Liver (tissue), 10 donors: ENCODE measurements at places on chromosomes 6 and 20.

DNA sequence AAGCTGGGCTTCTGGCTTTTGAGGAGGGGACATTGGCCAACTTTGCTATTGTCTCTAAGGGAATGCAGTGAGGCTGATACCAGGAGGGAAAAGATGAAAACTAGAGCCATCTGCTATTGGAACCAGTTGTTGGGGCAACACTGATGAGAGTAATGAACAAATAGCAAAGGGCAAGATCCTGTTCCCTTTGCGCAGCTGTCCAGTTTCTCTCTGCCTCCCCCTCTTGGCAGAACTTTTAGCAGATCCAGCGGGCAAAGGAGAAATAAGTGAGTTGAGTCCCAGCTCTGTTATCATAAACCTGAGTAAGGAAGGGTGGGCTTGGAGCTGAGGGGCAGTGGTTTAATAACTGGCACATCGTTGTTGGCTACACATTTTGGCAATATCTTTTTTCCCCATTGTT is 126.8 kb downstream of the AKAP7 start:
- DNase-seq: no peak

- no peak for DNase-seq
These were observed 9.2 kb downstream of the SIM1 start for GRCh38 chr6:100455230-100456124.

- no peak for DNase-seq
These were observed 111.3 kb upstream of the CDYL start for GRCh38 chr6:4664911-4665310.

- no peak for DNase-seq
These were observed 404.1 kb downstream of the FOXA2 start for GRCh38 chr20:22180244-22180643.

DNA sequence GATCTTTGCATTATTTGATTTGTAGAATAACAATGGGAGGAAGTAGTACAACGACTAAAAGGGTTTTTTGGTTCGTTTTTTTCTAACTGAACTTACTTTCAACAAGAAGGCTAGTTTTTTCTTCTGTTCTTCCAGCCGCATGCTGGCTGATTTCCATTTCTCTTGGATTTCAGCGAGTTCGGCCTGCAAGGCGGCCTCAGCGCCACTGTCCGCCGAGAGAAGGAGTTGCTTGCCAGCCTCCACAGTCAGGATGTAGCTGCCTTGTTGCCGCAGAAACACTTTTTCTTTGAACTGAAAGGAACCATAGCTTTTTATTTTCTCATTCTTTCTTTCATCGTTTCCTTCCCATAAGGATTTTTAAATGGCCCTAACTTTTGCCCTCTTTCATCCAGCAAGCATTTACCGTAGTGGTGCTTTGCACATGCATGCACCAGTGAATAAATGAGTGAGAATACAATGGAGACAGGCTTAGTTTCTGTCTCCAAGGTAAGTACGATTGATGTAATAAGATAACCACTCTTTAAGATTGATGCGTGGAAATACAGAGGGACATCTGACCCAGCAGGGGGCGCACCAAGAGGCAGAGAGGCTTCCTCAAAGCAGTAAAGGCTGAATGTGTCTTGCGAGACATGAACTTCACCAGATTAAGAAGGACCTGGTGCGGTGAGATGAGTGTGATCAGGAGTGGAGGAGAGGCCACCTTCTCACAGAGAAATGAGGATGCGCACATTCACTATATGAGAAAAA is 398.8 kb downstream of the ESR1 start:
- DNase-seq: no peak

GRCh38 chr6:13286181-13286580 is 42.2 kb downstream of the TBC1D7 start:
- DNase-seq: no peak

GRCh38 chr6:29447670-29448069 is 8.6 kb downstream of the OR10C1 start:
- DNase-seq: no peak

DNA sequence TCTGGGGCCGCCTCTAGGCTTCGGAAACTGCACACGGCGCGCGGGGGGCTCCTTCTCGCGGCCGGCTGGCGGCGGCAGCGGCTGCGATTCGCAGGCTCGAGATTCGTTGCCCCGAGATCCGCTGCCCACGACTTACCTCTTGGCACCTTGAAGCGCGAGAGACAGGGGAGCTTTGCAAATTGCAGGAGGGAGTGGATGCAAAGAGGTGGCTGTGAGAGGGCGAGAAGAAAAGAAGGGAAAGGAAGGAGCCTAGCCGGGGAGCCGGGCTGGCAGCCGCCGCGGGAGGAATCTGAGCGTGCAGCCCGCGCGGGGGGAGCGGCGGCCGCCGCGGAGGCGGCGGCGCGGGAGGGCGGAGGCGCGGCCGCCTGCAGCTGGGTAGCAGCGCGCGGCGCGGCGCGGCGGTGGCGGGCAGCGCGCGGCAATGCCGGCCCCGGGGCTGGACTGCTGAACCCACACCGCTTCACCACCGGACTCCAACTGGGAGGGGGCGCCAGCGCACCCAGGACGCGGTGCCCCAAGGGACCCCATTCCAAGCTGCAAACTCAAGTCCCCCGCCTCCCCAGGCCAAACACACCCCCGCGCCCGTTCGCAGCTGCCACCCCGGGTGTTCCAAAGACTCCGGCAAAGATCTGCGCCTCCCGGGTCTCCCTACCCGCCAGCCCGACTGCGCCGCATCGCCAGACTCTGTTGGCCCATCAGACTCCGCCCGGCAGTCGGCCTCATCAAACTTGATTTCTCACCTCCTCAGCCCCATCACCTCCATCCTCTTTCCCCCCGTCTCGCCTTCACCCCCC is 44.2 kb upstream of the SUPT3H start:
- no peak for DNase-seq

GRCh38 chr6:41680182-41680965 is 42.1 kb downstream of the MDFI start:
- no peak for DNase-seq

DNA sequence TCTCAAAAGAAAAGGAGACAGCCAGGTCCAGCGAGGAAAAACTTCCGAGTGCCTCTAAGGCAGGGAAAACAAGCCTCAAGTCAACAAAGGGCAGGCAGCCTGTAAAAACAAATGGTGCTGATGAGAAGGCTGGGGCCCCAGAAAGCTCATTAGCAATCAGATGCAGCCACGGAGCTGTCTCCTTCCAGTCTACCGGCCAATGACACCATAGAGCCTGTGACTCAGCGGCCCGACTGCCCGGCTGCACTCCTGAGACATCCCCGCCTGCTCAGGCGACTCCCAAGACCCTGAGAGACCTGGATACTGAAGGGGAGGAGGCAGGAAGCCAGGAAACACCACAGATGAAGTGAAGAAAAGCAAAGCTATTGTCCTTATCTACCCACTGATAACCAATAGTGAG is 120.1 kb upstream of the HDDC2 start:
- no peak for DNase-seq

DNA sequence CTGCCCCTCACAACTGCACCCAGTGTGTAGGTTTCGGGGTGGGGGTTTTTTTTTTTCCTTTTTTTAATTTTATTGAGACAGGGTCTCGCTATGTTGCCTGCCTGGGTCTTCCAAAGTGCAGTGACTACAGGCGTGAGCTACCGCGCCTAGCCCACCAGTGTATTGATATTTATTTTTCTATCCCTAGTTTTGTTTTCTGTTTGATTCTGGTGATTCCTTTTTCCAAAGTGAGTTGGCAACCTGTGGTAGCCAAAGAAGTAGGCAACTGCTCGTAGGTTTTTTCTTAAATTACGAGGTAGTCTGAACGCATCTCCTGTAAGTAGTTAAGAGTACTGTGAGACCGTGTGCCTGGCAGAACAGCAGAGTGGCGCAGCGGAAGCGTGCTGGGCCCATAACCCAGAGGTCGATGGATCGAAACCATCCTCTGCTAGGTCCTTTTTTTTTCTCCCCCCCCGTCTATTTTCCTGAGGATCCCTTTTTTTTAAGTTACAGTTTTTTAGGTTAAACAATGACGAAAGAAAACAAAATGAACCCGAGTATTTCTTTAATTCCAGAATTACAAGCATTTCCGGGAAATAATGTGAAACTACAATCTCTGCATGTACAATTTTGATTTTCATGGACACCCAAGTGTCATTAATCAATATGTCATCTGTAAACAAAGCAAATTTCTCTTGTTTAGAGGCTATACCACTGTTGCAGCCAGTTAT is 78.7 kb upstream of the BTN3A2 start:
- peak; percentile 85 for DNase-seq

DNA sequence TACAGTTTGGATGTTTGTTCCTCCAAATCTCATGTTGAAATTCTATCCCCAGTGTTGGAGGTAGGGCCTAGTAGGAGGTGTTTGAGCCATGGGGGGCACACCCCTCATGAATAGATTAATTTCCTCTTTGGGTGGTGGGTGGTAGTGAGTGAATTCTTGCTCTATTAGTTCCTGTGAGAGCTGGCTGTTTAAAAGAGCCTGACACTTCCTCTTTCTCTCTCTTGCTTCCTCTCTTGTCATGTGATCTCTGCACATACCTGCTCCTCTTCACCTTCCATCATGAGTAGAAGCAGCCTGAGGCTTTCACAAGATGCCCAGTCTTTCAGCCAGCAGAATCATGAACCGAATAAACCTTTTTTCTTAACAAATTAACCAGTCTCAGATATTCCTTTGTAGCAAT is 340.2 kb upstream of the CHD6 start:
- no peak for DNase-seq

GRCh38 chr20:32496811-32497533 is 88.2 kb downstream of the NOL4L start:
- no peak for DNase-seq

DNA sequence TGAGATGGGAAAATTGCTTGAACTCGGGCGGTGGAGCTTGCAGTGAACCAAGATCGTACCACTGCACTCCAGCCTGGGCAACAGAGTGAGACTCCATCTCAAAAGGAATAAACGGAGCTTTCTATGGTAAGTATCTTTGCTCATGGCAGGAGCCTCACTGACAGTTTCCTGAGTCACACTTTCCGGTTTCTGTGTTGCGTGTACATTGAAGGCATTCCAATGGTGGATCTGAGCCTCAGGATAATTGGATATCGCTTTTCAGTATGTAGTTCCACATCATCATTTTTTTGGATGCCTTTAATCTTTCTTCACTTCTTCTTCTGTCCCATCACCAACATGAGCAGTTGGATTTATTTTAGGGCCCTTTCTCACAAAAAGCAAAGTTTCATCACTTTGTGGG is 28.6 kb upstream of the GTSF1L start:
- DNase-seq: no peak

DNA sequence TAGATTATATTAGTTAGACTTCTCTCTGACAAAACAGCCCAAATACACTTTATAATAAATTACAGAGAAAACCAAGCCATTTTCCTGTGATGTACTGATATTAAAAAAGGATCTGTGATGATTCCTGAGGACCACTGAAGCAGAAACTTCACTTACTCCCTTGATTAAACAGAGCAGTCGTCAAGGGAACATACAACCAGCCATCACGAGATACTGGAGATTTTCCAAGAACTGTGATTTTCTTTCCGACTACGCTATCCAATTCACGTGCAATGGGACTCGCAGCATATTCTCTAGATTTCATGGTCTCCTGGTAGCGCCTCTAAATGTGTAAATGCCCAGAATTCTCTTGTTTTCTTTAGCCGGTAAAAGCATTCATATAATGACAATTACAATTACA is 377.4 kb downstream of the PHF3 start:
- DNase-seq: no peak

GRCh38 chr6:19399406-19399805 is 437.8 kb upstream of the ID4 start:
- DNase-seq: no peak

DNA sequence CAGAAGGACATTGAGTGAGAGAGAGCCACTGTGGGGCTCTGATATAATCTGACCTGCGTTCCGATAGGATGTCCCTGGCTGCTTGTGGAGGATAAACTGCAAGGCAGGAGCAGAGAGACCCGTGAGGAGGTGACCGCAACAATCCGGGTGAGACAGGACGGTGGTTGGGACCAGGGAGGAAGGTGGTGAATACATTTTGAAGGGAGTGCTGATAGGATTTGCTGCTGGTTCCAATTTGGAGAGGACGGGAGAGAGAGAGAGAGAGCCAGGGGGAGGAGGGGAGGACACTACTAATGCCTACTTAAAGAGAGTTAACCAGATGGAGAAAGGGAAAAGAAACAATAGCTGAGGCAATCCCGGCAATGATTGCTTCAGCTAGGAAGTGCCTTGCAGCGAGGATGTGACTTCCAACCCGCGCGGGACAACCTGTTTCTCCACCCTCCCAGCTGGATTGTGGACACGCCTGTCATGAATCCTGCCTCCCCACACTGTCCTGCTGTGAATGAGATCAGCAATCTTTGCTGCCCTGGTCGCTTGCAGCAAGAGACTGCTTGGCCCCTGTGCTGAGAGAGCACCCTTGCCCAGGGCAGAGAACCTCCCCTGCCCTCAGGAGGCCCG is 199.0 kb upstream of the KCNG1 start:
- DNase-seq: no peak

DNA sequence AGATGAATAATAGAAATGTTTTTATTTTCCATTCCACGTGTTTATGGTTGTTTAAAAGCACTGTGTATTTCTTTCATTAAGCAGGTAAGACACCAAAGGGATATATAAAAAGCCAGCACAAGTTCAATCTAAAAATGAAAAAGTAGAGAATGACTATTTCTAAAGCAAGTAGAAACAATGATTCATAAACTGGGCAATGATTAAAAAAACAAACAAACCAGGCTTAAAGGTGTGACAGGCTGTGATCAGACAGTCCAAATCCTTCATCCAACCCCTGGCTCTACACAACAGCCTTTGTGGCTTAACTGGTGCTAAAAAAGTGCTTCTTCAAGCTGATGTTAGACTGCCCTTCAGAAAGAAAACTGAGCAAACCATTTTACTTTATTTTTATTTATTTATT is 45.7 kb upstream of the TSHZ2 start:
- no peak for DNase-seq

- no peak for DNase-seq
These were observed 3.6 kb upstream of the NHLRC1 start for GRCh38 chr6:18126121-18126520.

- DNase-seq: no peak
These were observed 109.9 kb downstream of the GFRAL start for GRCh38 chr6:55437141-55437540.
